ENCODE measurements at places on chromosomes 11 and 22.

GRCh38 chr11:27485930-27486773 lies 13.6 kb upstream of the LGR4 start:
- peak; percentile 64 for DNase-seq

DNA sequence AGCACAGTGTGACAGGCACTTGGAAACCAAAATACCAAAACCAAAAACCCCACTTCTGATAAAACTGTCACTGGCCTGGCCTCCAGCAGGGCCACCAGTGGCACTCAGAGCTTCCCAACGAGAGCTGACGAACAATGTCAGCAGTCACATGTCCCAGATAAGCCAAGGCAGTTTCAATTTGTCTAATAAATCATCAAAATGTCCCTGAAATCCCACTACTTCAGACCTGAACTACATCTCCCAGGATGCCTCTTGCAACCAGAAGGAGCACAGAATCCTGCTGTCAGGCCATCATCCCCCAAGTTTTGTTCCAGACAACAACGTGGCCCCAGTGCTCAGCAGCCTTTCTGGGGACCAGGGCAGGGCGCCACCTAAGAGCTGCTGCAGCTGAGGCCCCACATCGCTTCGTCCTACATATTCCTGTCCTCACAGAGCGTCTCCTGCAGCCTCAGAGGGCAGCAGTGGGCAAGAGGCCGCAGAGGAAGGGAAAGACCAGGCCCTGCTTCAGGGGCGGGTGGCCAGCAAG lies 25.1 kb downstream of the LRFN4 start:
- no peak for DNase-seq

GRCh38 chr11:131658952-131659351 lies 288.5 kb downstream of the NTM start:
- no peak for DNase-seq

GRCh38 chr11:120125024-120125423 lies 12.9 kb downstream of the TRIM29 start:
- DNase-seq, result peak; percentile 35

GRCh38 chr11:72583177-72583553 lies 91.1 kb downstream of the PDE2A start:
- DNase-seq, result no peak

DNA sequence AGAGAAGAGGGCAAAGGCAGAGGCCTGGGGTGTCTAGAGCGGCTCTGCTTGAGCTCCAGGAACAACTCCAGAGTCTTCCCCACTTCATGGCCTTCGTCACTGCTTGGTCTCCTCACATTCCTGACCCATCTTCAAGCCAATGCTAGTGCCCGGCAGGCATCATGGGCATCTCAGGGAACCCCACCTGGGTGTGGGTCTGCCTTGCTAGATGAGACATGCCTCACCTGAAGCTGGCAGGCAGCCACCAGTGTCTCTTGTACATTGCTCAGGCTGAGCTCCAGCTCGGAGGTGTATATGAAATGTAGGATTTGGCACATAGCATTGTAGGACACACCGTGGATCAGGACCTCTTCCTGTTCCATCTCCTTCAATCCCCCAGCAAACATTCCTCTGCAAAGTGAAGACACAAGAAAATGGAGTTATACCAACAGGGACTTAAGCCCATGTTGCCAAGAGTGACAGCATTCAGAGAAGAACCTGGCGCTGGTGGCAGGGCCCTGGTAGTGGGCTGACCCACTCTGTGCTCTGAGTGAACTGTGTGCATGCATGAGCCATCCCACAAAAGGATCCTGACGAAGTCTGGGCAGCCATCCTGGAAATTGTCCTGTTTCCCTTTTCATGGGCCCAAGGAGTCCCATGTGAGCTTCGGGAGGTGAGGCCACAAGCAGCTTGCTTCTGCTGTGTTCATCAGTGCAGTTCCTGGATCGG lies 24.3 kb downstream of the KLHL22 start:
- DNase-seq, result no peak

GRCh38 chr11:65919573-65920371 lies 546 bp downstream of the DRAP1 start:
- DNase-seq, result no peak

- DNase-seq, result peak; percentile 14
Measured at GRCh38 chr11:92251980-92252379, 27.4 kb downstream of the FAT3 start.

GRCh38 chr11:2348986-2349385 lies 28.1 kb upstream of the CD81 start:
- peak; percentile 13 for DNase-seq

- DNase-seq, result no peak
Measured at GRCh38 chr22:46363611-46364321, 28.3 kb downstream of the TRMU start.

DNA sequence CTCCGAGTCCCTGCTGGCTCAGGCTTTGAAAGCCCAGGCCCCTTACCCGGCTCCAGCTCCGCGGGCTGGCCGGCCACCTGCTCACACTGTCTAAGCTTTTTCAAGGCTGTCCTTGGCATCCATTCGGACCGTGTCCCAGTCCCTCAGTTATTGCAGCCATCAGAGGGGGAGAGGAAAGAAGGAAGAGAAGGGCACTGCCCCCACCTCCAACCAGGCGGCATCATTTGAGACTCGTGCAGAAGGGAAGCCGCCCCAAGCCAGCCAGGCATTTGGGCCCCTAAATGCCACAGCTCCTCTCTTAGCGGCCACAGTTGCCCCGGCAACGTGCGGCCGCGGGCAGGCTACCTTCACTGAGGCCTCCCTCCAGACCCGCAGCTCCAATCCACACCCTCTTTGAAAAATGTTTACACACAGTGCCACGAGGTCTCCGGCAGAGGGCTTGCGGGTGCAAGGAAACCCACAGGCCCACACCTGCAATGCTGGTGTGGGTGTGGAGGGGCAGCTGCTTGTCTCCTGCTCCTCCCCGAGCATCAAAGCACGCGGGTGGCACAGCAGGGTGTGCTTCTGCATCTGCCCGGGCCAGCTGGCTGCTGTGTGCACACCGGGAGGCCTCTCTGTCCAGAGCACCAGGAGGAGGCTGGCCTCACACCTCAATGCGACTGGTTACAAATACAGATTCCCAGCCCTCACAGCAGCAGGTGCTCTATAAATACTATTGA lies 124.4 kb downstream of the CTTN start:
- no peak for DNase-seq

DNA sequence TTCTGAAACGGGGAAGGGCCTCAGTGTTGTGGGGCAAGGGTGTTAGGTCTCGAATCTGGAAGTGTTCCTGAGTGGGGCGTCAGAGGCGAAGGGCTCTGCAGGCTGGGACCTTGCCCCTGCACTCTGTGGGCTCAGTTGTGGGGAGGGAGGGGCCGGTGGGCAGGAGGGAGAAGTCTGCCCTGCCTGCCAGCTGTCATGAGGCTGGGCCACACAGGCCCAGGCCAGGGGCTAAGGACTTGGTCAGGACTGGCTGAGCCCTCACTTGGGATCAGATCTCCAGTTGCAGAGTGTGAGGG lies at the start of gene CRACR2B:
TSS of gene CRACR2B (plus strand) at position 23 of the 296 bp plus-strand sequence. CDS start 689 bp downstream, outside the sequence.
- no peak for DNase-seq

GRCh38 chr11:45252134-45252856 lies 33.8 kb downstream of the SYT13 start:
- peak; percentile 38 for DNase-seq
